A172 (cell line): ENCODE measurements at places on chromosomes 13 and 19. TPM values are rescaled to one million over a fixed set of nuclear protein-coding genes. Genes with fewer than 3 reads are reported as not detected.

ANKLE1 gene
- total RNA-seq: 0.24 and 0.60 TPM in 2 replicates

IL11 gene
- 8.4 and 9.4 TPM in 2 replicates for total RNA-seq

CLEC17A gene
- total RNA-seq: not detected in 2 replicates

FAAP24 gene
- total RNA-seq: 10.4 and 12.7 TPM in 2 replicates

PAF1 gene
- 55.3 and 69.9 TPM in 2 replicates for total RNA-seq

NOVA2 gene
- total RNA-seq: 0.17 and 0.53 TPM in 2 replicates

KLF1 gene
- not detected in 2 replicates for total RNA-seq

SERPINE3 gene
- not detected in 2 replicates for total RNA-seq

KLK7 gene
- total RNA-seq: not detected in 2 replicates

ZNF737 gene
- total RNA-seq: 1.5 and 4.0 TPM in 2 replicates

SPACA4 gene
- total RNA-seq: not detected in 2 replicates

CYP2F1 gene
- not detected in 2 replicates for total RNA-seq

CEACAM7 gene
- not detected in 2 replicates for total RNA-seq

FLT3 gene
- 0.22 TPM in 1 of 2 replicates, not detected in the other for total RNA-seq

ZNF382 gene
- 5.1 and 10.0 TPM in 2 replicates for total RNA-seq

CD33 gene
- total RNA-seq: 1.2 and 3.1 TPM in 2 replicates

RDH8 gene
- not detected in 2 replicates for total RNA-seq

NTF4 gene
- total RNA-seq: not detected in 2 replicates

OR7A5 gene
- total RNA-seq: not detected in 2 replicates

PSG11 gene
- total RNA-seq: 0.17 and 0.29 TPM in 2 replicates

SLC25A30 gene
- 3.1 and 5.0 TPM in 2 replicates for total RNA-seq

CEACAM21 gene
- not detected in 2 replicates for total RNA-seq

CEACAM8 gene
- not detected in 2 replicates for total RNA-seq

SBNO2 gene
- total RNA-seq: 37.0 and 51.1 TPM in 2 replicates

IGLON5 gene
- not detected in 2 replicates for total RNA-seq
